ENCODE measurements at places on chromosomes 2 and 18.

GRCh38 chr2:127651971-127652550 is 6.1 kb downstream of the GPR17 start:
- DNase-seq: no peak

DNA sequence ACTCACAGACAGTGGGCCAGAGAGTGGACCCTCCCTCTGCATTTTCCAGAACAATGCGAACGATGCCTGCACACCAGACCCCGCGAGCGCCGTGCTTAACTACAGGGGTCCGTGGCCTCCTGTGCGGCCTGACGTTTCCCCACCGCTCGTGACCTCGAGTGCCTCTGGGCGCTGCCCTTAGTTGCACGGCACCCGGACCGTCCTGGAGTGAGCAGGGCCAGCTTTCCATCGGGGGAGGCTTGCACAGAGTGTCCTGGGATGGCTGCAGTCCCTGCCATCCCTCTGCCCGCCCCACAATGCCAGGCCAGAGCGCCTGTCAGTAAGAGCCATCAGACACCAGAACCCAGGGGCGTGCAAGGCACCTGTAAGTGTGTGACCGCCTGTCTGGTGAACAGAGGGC is 217.0 kb downstream of the TWIST2 start:
- DNase-seq: no peak

DNA sequence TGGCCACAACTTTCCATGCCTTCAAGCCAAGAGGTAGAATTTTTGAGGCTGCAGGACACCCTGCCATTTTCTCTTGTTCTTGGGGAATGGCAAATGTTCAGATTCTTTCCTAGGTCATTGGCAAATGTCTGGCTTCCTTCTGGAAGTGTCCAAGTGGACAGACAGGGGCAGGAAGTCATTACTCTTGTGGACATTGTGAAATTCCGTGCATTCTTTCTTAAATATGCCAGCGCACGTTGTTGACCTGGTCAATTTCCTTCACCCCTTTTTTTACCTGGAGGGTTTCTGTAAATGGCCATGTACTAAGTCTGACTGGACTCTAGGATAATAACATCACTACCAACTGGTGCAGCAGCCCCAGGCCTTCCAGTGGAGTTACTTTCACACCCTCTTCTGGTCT is 13.9 kb downstream of the ASB18 start:
- DNase-seq: no peak

GRCh38 chr2:136957044-136957443 is 191.7 kb downstream of the THSD7B start:
- no peak for DNase-seq

DNA sequence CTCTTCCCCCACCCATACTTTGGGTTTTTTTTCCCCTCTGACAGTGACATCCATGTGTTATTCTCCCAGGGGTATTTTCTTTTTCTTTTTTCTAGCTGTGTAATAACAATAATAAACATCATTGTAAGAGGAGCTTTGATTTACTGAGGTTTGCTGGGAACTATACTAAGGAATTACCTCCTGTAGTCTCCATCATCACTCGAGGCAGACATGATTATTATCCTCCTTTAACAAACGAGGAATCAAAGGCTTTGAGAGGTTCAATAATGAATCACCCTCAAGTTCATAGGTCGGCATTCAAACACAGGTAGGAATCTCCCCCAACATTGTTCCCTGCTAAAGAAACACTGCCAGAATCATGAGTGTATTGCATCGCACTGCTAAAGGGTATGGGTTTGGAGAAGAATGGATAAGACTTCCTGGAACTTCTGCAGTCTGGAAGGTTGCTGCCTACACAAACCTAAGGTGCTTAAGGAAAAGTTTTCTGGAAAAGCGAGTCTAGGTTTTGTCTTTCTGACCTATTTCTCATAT is 260.2 kb upstream of the SESTD1 start:
- DNase-seq: no peak

- no peak for DNase-seq
Measured at GRCh38 chr2:75311993-75312392, 112.7 kb upstream of the TACR1 start.

GRCh38 chr2:25566694-25567093 is 106.7 kb downstream of the DTNB start:
- no peak for DNase-seq

DNA sequence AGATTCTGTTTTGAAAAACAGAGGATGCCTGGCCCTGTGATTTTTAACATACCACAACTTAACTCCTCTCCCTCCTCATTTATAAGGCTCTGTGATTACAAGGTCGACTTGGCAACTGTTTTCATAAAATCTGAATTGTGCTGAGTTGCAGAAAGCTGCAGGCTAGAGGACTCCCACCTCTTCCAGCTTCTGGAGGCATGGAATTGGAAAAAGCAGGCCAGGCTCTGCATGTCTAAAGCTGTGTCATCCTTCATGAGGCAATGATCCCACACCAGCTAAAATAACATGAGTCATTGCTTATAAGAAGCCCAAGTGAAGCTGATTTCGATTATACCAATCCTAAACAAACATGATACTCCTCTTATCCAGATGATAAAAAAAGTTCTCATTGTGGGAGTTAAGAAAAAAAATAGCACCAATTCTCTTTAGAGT is 11.7 kb downstream of the ARHGAP28 start:
- DNase-seq: no peak

- DNase-seq: no peak
Measured at GRCh38 chr2:212114489-212114888, 424.1 kb downstream of the ERBB4 start.

DNA sequence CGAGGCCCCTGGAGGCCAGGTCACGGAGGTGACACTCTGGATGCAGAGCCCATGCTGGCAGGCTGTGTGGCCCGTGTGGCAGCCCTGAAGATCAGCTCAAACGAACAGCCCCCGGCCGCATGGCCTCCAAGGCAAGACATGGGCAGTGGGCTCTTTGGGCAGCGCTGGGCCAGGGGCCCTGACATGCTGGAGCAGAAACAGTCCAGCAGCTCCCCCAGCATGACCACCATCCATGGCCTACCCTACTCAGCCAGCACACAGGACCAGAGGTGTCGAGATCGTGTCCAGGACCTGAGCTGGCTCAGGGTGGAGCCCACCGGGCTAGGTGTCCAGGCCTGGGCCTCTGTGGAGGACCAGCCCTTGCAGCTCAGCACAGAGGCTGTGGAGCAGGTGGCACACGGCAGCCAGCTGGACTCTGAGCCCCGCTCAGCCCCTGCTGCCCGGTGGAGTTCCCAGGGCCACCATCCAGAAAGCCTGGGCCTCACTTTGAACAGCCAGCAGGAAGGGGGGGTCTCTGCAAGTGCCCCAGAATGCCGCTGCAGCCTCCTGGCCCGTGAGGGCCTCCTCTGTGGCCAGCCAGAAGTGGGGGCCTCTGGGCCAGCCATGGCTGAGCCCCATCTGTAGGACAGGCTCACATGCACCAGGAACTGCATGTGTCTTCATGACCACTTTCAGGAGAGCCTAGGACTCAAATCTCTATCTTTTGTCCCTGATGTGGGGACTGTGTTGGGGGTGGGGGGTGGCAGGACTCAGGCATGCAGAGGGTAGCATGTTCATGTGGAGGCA is 8.9 kb downstream of the AMER3 start:
- DNase-seq: no peak

DNA sequence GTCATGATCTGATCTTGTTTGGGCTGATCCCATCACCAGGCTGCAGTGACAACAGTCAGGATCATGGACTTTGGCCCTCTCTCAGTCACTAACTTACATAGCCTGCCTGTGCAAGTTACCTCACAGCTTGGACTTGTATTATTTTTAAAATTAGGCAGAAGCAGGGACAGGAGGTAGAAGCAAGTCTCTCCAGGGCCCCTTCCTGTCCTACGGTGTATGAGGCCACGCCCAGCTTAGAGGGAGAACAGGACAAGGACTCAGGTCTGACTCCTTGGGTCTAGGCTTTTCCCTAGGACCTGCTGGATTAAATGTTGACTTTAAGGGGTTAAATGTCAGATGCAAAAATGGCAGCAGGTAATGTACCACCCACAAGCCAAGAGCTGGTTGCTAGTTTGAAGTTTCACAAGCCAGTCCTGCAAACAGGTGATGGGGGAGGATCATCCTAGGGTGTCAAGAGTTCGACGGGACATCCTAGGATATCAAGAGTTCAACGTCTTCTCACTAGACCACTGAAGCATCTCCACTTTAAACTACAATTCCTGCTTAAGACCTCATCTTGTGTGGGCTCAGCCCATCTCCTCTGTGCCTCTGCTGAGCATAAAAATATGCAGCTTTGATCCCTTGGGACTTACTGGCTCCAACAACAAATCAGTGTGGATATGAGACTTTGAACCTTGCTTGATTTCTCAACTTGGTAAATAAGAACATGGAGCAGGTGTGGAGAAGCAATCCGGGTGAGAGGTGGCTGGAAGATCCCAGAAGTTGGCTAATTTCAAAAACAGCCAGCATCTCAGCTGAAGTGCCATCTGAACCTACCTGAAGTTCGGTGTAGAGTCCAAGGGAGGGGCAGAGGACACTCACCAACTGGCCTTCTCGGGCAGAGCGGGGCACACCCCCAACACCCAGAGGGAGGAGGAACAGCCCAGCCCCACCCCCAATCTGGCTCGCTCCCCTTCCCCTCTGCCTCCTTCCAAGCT is 39.5 kb downstream of the SFXN5 start:
- no peak for DNase-seq

DNA sequence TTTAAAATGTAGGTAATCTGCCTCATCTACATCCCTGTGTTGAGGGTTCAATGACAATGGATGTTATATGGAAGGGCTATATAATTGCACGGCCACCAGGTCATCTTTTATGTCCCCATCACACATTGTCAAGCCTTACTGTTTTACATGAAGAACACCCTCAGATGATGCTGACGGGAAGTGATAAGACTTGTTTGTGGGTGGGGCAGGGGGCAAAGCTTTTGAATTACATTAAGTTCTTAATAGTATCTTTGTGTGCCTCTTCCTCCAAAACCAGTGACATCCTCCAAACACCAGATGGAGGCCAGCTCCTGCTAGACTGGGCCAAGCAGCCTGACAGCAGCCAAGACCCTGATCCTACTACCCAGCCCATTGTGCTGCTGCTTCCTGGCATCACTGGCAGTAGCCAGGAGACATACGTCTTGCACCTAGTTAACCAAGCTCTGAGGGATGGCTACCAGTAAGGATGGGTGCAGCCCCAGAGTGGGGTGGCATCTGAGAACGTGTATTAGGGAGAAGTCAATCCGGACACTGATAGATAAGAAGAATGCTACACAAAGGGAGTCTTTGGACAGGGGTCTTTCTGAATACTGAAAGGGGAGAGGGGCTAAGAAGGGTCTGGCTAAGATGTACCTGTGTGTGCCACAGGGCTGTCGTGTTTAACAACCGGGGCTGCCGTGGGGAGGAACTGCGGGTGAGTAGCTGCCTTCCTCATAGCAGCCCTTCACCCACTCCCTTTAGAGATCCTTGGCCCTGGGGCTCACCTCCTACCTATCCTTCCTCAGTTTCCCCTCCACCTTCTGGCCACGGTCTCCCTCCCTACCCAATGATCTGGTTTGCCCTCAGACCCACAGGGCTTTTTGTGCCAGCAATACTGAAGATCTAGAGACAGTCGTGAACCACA is 5.3 kb downstream of the ABHD1 start:
- DNase-seq: no peak

DNA sequence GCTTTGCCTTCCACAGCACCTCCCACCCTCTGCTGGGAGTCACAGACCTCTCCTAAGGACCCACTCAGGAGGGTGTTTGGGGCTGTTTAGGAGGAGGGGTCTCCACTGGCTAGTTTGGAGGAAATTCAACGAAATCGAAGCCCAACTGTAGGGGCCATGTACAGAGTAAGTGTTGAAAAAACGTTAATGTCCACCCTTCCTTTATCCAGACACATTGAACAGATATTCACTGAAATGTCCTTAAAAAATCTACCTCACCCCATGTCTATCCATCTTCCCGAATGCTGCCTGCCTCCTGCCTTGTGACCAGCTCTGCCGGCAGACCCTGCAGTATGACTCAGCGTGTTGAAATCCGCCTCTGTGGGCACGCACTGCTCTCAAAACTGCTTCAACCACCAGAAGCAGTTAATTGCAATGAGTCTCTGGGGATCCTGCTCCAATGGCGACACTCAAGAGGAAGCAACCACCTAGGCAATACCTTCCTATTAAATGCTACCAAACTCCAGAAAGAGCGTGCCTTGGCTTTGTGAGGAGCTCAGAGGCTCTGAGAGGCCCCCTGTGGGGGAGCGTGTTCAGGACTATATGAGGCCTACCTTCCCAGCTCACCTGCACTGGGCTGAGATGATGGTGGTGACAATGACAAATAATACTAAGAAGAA is 61.4 kb upstream of the RTN4 start:
- peak; percentile 97 for DNase-seq

GRCh38 chr2:166419616-166419934 is 43.8 kb upstream of the SCN9A start:
- DNase-seq: peak; percentile 6

DNA sequence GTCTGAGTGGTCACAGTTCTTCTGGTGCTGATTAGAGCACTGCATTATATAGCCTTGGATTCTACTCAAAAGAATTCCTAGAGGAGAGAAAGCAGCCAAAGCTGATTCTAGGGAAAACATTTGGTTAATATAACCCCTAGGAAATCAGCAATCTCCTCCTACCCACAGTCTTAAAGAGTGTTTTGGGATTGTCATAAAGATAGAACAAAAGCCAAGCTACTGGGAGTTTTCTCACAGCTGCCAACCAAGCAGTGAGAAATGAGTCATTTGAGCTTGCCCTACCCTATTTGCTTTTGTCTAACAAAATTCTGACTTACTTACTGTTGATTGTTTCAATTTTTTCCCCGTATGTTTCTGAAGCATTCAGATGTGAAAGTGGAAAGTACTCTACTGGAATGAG is 469.3 kb downstream of the PLCL1 start:
- no peak for DNase-seq

DNA sequence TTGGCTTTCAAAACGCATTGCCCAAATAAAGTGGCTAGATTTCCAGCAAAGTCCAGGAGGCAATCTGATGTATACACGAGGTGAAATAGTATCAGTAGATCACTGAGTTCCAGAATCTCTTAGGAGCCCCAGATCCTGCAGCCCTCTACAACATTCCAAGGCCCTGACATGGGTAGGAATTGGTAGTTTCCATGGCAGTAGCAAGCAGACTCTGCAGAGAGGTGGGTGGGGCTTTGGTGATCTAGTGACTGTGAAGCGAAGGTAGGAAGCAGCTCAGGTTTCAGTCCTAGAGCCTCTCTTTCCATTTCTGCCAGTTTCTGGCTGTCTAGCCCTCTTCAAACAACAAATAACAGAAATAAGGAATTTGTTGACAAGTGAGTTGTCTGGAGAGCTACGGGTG is 13.8 kb upstream of the SGPP2 start:
- no peak for DNase-seq
